ENCODE measurements at places on chromosomes 3 and 15.

- no peak for DNase-seq
These were observed 5.1 kb downstream of the SPATA12 start for GRCh38 chr3:57065588-57065987.

DNA sequence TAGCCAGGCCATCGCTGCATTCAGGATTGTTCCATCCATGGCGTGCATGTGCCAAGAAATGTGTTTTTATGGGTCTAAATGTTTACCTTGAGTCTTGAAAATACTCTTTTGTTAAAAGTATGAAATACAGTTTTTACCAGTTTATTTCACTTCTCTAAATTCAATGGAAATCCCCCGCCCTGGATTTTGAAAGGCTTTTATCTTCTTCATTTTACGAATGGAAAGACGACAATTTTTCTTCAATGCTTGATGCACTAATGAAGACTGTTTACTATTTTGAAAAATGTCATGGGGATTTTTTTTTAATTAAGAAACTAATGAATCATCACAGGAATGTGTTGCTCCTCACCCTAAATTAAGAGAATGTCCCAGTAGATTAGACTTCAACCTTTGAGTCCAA is 83.5 kb downstream of the FAM81A start:
- DNase-seq, result no peak

DNA sequence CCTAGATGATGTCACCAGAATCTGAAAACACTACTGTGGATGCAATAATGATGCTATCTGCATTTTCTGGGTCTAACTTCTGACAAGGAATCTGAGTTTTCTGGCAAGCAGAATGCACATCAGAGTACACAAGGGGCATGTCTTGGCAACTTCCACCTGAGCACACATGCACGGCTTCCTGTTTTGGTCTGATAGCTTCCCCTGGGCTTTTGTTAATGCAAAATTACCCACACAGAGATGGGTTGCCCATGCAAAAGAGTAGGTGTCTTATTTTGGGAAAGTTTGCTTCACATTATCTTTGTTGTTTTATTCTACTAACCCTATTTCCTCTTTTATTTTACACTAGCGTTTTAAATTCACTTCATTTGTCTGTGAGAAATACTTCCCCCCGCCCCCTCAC is 74.2 kb upstream of the SATB1 start:
- DNase-seq, result no peak

DNA sequence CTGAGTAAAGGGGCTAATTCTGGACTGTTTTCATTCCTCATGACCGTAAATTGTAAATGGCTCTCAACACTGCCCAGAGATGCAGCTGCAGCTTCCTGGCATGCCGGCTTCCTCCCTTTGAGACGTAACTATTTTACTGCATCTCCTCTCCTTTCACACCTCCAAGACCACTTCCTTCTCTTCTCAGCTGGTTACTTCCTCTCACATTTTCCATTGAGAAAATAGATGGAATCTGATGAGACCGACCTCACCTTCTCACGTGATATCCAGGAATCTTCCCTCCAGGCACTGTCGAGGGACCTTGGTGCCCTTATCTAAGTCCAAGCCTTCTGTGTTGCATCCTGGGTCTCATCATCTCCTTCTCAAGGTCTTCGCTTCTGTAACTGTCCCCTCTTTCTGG is 12.7 kb downstream of the LYSMD4 start:
- no peak for DNase-seq

GRCh38 chr15:75452364-75452864 is 924 bp upstream of the SIN3A start:
- peak; percentile 79 for DNase-seq

DNA sequence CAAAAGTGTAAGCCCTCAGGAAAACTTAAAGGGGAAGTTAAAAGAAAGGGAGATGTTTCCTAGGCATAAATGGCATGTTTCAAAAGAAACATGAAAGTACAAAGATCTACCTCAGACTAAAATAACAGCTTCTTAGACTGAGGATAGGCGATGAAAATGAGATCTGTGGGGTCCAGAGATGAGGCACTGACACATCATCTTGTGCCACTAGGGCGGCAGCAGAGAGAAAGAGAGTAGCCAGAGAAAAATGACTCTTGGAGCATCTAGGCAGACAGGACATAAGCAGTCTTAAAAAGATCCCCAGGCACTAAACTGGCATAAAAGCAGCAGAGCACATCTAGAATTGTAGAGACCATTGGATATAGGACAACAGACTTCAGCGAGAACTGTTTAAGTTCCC is 42.5 kb upstream of the RFX7 start:
- DNase-seq, result no peak

GRCh38 chr3:37030588-37030987 is 37.3 kb downstream of the MLH1 start:
- no peak for DNase-seq

DNA sequence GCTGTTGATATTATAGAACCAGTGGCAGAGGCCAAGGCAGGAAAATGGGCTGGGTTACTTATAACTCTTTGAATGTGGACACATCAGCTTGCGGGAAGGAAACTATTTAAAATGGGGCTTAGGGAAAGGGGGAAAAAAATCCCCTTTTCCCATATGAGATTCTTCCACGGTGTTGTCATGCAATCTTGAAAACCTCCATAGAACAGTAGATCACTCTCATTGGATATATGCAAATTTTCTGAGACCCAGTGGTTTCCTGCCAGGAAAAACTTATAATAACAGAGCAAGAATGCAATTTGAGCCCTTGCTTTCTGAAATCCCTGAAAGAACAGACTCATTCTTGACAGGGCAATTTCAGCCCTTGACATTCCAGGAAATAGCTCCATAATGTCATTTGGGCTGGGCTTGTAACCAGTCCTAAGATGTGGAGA is 31.1 kb downstream of the TMEM212 start:
- no peak for DNase-seq

GRCh38 chr3:182238126-182238525 is 526.4 kb downstream of the SOX2 start:
- no peak for DNase-seq

DNA sequence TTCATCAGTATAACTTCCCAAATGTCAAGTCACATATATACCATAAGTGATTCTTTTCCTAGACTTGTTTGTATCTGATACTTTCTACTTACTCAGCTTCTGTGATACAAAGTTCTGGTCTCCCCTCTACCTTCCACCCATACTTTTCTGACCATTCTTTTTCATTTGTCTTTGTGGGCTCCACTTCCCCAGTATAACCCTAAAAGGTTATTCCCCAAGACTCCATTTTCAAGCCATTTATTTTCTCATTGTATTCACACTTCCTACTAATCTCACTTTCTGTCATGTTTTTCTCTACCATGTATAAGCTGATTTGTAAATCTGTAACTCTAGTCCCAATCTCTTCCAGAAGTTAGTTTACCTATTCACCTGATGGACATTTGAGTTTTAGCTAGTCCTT is 34.0 kb downstream of the IQCB1 start:
- DNase-seq, result no peak

DNA sequence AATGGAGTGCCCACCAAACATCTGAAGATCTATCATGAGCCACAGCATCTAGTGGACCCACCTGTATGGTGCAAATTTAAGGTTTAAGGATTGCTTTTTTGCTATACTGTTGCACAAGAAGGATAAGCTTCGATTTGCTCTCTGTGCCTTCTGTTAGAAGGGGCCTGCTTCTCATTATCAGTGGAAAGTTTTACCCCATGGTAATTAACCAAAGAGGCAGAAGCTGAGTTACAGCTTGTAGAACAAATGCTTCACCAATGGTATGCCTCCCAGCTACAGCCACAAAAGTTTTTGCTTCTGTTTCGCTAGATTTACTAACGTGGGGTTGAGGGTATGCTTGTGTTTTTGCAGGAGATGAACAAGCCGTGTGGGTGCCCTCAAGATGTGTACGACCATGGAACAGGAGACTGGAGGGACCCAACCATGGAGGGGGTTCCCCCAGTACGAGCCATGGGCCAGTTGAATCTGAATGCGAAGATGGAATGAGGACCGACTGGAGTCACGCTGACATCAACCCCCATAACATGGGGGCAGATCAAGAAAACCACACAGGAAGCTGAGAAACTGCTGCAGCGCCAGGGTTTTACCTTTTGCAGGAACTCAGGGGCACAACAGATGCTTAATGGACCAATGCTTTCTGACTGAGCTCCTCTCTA is 43.5 kb downstream of the ACAD9 start:
- DNase-seq, result peak; percentile 61

DNA sequence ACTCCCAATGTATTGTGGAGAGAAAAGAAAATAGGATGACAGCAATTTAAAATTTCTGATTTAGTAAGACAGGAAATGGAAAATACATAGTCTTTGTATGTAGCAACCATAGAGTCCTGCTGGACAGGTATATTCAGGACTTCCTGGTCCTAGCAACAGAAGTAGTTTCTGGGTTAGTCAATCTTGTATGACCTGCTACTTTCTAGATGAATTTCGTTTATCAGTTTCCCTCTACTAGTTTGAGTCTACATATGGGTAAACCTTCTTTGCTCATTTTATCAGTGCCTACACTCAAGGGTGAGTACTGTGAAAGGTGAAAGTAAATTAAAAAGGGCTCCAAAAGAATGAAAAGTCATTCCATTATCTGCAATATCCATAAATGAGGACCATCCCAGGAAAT is 309.8 kb downstream of the UNC13C start:
- no peak for DNase-seq

DNA sequence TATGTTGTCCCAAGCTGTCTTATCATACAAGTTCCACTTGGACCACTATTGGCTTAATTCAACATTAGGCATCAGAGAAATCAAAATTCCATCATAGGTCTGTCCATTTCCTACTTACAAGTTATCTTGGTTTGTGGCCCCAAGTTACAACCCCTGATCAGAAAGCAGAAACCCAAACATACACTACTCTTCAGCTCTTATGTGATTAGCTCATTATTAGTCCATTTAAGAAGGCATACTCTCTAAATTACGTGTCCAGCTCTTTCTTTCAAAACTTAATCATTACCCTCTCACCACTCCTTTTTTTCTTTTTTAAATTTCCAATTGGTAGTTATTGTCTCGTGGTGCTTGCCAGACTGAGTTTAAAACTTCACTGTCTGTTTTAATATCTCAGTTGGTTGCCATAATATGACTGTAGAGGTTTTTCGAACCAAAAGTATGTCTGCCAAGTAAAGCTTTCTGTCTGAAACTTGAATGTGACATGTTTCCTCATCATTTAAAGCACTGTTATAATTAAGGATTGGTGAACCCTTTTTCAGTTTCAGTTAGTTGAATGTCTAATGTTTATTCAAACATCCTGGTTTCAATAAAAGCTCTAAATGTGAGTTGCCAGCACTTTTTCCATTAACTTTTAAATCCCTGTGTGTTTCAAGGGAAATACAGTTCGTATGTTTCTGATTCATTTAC is 150.3 kb downstream of the SAMMSON start:
- DNase-seq, result no peak

All from stimulated activated CD4-positive, alpha-beta T cell treated with anti-CD3 and anti-CD28 coated beads, Interleukin-4, amount 100 ng/mL, for 4 hours (primary cell).